ENCODE measurements at places on chromosomes 3 and 15.

GRCh38 chr3:141086188-141086587 is 35.0 kb downstream of the SPSB4 start:
- no peak for DNase-seq

- DNase-seq = no peak
Measured at GRCh38 chr3:41276191-41276590, 76.9 kb downstream of the CTNNB1 start.

DNA sequence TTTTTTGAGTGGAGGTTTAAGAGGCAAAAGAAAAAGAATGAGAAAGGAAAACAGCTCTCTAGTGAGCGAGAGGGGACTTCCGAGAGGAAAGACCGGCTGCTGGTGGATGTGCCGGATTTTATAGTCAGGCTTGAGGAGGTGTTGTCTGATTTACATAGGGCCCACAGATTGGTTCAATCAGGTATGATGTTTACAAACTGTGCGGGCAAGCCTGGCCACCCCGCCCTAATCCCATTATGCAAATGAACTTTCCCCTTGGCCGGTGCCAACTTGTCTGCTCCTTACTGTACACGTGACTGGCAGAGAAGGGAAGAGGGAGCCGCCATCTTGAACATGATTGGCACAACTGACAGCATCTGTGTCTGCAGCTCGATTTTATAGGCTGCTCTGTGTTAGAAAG is 44.7 kb downstream of the FAM43A start:
- peak; percentile 97 for DNase-seq

GRCh38 chr3:82229397-82229796 is 468.0 kb upstream of the GBE1 start:
- DNase-seq = no peak

DNA sequence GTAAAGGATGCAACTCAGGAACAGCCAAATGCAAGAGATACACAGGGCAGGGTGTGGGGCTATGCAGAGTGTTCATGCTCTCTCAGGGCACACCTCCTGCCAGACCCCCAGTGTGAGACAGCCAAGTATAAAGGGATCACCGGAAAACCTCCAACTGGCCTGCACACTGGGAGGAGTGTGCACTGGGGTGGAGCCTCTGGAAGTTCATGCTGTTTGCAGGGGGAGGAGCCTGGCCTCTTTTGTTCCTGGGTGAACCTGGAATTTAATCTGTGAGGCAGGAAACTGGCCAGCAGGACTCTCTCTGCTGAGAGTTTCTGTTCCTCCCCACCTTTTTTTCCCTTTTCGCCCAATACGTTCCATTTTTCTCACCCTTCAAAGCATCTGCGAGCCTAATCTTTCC is 204.1 kb downstream of the WNT5A start:
- no peak for DNase-seq
